NCI-H774 (cell line): ENCODE measurements at places on chromosomes 2 and 18.

DNA sequence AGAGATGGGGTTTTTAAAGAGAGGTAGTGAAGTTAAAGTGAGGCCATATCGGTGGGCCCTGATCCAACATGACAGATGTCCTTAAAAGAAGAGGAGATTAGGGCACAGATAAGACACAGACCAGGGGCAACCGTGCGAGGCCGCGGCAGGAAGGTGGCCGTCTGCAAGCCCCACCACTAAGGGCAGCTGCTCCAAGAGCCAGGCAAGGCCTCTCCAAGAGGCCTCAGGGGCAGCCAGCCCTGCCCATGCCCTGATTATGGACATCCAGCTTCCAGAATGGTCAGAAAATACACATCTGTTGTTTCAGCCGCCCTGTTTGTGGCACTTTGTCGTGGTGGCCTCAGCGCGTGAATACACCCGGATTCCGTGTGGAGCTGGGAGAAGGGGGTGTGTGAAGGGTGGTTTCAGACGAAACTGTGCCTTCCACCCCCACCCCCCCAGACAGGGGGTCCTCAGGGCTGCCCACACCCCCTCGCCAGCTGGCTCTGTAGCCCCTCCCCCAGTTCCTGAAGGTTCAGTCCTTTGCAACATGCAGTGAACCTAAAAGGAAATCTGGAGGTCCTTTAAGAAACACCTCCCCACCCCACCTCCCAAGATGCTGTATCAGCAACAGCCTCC, 74.1 kb upstream of the SMAD7 start:
- no peak for DNase-seq

DNA sequence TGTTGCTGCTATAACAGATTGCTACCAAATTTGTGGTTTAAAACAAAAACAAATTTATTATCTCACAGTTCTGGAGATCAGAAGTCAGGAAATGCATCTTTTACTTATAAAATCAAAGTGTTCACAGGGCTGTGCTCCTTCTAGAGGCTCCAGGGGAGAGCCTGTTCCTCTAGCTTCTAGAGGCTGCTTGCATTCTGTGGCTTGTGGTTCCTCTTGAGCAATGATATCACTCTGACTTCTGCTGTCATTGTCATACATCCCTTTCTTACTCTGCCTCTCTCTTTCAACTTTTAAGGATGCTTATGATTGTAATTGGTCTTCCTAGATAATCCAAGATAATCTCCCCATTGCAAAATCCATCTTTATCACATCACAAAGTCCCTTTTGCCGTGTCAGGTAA, 6.1 kb upstream of the DCC start:
- no peak for DNase-seq

DNA sequence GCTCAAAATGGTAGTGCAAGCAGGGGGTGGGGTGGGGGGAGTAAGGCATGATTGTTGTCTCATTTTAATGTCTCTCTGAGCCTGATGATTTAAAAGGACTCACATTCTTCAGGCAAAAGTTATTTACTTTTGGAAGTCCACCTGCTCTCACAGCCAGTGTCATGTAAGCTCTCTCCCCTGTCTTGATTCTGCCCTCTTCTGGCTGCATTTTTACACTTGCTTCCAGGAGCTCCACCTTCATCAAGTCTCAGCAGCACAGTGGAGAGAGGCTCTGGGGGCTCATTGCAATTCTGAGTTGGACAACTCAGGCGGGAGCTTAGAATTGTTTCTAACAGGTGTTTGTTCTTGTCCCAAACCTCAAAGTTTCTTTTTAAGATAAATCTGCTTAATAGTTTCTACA, 39.2 kb downstream of the GNAL start:
- DNase-seq = no peak

DNA sequence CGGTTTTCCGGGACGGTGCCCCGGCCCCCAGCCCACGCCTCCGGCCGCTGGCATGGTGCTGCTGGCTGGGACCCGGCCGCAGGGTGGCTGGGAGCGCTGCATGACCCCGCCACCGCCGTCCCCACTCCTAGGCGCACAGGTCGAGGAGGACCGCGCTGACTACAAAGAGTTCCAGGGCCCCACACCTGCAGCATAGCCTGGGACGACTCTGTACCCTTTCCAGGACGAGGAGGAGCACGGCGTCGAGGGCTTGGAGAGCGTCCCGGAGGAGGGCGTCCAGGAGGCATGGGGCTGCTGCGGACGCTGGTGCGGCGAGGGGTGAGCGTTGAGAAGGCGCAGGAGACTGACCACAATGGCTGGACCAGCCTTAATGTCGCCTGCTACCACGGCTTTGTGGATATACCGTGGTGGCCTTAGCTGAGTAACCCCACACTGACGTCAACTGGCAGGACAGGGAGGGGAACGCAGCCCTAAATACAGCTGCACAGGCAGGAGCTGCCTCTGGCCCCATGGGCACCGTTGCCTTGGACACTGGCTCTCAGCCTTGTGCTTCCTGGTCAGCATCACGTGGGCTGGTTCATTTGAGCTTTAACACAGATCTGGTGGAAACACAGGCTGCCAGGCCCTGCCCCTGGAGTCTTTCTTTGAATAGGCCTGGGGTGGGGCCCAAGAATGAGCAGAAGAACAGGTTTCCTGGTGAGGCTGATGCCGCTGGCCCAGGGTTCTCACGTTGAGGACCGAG, 40.9 kb upstream of the TRIM43B start:
- DNase-seq = peak; percentile 57

- no peak for DNase-seq
Measured at GRCh38 chr2:48459921-48460320, 70.0 kb upstream of the STON1 start.

DNA sequence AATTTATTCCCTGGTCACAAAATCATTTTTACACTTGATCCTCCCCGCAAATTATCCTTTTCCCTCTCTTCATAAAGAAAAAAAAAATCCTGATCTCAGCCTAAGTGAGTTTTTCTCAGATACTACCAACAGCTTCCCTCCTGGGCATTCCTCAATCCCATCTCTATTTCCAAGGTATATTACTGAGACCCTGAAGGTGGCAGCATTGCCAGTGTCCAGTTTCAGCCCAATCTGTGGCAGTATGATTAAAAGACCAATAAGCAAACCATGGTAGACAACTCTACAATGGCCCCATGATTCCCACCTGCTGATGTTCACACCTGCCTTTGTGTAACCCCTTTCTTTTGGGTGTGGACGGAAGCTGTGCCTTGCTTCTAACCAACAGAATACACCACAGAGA, 45.1 kb downstream of the CCDC93 start:
- DNase-seq = no peak

DNA sequence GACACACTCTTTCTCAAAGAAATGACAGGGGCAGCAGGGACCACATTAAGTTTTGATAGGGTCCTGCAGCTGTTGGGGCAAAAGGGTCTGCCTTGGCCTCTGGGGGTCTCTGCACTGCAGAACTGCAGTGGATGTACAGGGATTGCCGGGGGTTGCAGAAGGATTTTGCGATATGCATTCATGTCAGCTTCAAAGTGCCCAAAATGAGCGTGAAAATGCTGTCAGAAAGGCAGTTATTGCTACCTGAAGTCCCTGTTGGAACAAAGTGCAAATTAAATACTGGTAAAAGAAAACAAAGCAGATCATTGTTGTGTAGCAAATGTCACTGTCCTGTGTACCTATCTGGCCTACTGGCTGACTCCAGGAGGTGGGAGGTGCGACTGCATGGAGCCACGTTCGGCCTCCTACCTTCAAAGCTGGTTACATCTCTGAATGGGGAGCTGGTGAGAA, 78.8 kb upstream of the MAP4K3 start:
- DNase-seq = no peak

DNA sequence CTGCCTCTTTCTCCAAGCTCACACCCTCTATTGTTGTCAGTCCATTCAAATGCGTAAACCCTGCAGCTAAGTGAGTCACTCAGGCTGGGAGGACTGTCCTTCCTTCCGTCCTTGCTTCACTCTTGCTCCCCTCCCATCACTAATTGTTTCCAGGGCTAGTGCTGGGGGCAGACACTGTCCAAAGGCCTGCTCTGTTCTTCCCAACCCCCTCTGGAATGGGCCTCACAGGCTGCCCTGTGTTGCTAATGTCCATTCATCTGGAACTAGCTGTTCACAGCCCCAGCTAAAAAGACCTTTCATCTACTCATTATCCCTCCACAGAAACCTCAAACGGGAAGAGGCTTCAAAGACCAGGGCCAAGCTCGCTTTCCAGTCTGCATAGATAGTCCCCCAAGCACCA, 31.9 kb upstream of the NRP2 start:
- DNase-seq = no peak

- no peak for DNase-seq
Measured at GRCh38 chr18:38586327-38586726, 1020.7 kb upstream of the CELF4 start.

GRCh38 chr2:227766373-227766883, 20.7 kb downstream of the SCYGR8 start:
- DNase-seq = peak; percentile 63

- no peak for DNase-seq
Measured at GRCh38 chr18:45589356-45590035, 25.8 kb upstream of the SLC14A2 start.

GRCh38 chr2:233714121-233714520, 1.4 kb downstream of the UGT1A5 start:
- DNase-seq = no peak

DNA sequence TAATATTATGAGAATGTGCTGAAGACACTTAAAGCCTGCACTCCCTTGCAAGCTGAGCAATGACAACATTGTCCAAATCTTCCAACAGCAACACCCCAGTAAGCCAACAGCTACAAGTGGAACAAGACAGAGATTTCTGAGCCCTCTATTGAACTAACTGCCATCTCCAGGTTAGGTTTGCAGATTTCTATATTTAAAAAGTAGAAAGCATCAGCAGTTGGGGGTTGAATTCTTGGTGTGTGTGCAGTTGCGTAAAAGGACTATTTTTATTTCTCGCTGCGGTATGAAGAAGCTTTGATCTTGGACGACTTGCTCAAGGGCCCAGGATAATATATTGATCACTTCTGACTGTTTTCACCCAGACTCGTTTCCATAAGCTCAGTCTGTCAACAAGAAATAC, 106.2 kb upstream of the ZFP36L2 start:
- DNase-seq = no peak

- DNase-seq = no peak
Measured at GRCh38 chr18:23388357-23388756, 64.7 kb upstream of the RIOK3 start.

GRCh38 chr2:7905756-7906155, 776.1 kb upstream of the ID2 start:
- peak; percentile 88 for DNase-seq

- DNase-seq = peak; percentile 9
Measured at GRCh38 chr2:86764661-86765309, 25.9 kb downstream of the CD8A start.

- no peak for DNase-seq
Measured at GRCh38 chr2:157319795-157320194, 5.8 kb downstream of the ERMN start.

DNA sequence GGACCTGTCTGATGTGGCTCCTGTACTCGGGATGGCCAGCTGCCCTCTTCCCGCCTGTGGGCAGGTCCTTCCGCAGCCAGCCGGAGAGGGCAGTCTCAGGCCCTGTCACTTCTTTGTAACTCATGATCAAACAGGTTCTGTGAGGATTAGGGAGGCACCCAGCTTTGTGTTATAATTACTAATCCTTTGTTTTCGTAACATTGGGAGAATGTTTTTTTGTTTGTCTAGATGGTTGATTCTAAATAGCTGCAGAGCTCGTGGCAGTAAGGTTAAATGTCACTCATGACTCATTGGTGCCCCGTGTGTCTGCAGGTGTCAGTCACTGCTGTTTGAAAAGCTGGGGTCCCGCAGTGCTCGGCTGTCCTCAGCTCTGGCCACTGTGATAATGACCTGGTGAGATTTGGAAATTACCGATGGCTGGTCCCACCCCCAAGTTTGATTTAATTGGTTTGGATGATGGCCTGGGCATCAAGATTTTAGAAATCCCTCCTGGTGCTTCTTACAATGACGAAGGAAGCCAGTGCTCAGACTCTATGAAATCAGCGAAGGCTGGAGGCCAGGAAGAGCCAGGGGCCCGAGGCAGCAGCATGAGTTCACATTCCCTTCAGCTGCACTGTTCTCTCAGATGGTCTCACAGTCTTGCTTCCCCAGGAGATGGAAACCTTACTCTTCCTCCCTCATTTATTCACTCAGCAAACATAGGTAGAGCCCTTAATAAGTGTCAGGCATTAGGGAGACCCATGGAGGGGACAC, 172.8 kb downstream of the VAPA start:
- DNase-seq = no peak

- no peak for DNase-seq
Measured at GRCh38 chr2:86697551-86698104, 22.5 kb upstream of the RMND5A start.

GRCh38 chr2:240650254-240650965, 25.1 kb downstream of the GPR35 start:
- no peak for DNase-seq

DNA sequence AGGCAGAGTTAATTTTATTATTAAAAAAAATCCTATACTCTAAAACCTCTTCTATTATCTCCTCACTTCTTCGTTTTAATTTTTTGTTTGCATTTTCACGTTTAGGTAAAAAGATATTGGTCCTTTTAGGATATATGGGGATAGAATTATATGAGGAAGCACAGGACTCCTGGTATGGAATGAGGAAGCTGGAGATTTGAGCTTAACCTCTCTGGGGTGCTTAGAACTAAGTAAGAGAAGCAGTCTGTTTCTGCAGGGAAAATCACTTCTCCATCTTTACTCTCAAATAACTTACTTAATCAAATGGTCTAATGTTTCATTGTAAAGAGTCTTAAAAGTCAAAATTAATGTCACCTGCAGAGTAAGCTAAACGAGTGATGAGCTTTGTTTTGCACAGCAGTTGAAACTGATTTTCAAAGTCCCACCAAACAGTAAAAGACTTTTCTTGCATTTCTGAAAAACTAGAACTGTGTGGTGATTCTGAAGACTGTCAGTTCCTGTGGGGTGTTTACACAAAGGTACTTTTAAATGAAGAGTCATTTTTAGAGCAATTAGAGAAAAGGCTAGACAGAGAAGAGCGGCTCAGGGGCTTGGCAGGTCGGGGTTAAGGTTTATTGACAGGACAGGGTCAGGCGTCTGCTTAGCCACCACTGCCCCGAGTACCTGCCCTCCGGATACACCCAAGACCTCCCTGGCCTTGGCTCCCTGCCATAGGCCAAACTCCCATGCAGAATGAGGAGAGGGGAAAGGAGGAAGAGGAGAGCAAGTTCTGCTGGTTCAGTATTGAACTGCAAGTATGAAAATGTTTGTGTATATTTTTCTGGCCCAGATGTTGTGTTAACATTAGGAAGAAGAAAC, 21.6 kb downstream of the METAP1D start:
- no peak for DNase-seq

DNA sequence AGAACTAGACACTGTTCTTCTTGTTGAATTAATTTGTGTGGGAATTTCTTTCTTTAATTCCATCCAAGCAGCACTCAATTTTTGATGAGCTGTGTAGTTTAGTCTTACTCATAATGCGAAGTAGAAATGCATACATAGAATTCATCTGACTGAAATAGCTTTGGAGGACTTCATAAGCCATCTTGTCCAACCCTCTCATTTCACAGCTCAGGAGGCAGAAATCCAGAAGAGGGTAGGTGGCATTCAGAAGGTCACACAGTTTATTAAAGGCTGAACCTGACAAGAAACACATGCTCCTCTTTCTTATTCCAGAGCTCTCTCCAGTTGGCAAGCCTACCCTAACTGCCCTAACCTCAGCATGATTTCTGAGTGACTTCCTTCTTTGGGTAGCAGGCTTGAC, 169.2 kb upstream of the NOSTRIN start:
- DNase-seq = no peak

- no peak for DNase-seq
Measured at GRCh38 chr2:105738658-105739241, 6.0 kb upstream of the NCK2 start.

- DNase-seq = no peak
Measured at GRCh38 chr2:177271981-177272666, 7.6 kb upstream of the NFE2L2 start.
